ENCODE measurements at places on chromosomes 11 and 22.
A peak's percentile ranks its signal among the peaks of the same experiment; 100 is the strongest.

DNA sequence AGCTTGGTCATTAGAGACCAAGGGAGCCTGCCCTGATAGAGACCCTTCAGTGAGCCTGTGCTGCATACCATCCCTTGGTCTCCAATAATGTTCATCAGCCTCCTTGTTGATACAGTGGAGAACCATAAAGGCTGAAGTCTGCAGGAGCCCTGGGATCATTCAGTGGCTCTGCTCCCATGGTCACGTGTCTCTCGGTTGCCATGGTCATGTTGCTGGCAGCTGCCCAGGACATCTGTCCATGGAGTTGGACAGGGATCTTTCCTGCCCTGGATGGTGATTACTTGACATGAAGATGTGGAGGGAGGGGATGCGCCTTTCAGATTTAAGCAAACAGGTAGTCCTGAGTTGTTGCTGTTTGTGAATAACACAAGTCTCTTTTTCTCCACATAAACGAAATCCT is 38.2 kb downstream of the CYB5R2 start:
- no peak for DNase-seq

- DNase-seq, result no peak
Observed at GRCh38 chr11:119258983-119259382, 52.8 kb downstream of the CBL start.

DNA sequence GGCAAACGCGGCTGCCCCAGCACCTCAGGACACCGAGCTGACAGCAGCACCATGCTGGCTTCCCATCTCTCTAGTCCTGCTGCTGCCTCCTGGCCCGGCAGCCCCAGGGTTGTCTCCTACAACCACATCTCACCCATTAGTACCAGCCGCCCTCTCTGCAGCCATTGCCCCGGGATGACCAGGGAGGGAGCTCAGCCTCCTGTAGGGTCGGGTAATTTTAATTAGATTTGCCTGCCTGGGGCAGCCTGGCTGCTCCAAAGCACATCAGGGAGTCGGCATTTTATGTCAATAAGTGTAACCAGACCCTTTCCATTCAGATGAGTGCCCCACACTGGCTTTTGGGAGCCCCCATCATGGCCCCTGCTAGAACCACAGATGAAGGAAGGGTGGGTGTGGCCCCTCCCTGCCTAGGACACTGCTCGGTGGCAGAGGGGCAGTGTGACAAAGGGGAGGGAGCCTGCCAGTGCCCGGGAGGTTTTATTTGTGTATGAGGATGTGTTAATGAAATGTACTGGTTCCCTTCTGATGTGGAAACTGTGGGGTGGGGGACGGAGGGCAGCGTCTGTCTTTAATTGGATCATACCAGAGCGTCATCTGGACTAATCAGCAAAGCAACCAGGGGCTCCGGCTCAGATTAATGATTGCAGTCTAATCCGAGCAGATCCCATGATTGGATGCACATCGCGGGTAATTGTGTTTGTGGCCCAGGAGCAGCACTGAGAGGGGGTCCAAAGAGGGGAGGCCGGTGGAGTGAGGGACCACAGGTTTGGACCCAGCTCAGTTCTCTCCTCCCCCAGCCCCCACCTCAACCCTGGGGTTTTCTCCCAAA is 125.3 kb downstream of the FEZ1 start:
- DNase-seq, result no peak

DNA sequence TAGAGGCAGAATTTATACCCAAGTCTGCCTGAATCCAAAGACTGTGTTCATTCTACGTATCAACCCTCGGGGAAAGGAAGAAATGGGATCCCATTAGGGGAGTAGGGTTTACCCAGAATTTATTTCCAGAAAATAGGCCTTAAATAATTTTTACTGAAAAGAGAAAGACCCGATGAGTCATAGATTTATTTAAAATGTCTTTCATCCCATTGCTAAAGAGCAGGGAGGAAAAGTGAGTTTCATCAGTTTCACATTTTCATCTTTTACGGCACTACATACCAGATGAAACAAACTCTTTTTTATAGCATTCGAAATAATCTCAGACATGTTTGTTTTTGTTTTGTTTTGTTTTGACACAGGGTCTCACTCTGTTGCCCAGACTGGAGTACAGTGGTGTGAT is 31.3 kb downstream of the SLC1A2 start:
- no peak for DNase-seq

GRCh38 chr11:62104816-62105653 is 18.8 kb upstream of the INCENP start:
- DNase-seq, result no peak

- DNase-seq, result no peak
Observed at GRCh38 chr11:6670202-6670830, 12.8 kb downstream of the MRPL17 start.

- no peak for DNase-seq
Observed at GRCh38 chr11:63893355-63893754, 23.6 kb downstream of the RCOR2 start.

DNA sequence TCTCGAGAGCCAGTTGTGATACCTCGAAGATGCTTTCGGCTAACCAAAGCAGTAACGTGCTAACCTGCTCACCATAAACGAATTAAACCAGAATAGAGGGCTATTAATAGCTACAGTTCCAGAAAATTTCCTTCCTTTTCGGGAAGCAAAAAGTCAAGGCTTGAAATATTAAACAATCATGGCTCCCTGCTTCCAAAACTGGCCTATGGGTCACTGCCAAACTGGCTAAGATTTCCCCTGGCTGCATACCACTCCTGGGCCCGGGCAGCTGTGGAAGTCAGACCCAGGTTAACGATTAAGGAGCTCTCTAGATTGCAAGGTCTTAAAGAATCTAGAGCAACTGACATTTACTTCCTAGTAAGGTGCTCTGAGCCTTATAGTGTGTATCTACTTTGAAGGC is 1.7 kb downstream of the AMOTL1 start:
- no peak for DNase-seq

GRCh38 chr11:83948200-83948599 is 662.0 kb upstream of the CCDC90B start:
- no peak for DNase-seq

GRCh38 chr11:60902625-60903024 is 3.8 kb downstream of the PRPF19 start:
- DNase-seq, result no peak

- DNase-seq, result no peak
Observed at GRCh38 chr11:34809191-34810106, 106.7 kb downstream of the APIP start.

DNA sequence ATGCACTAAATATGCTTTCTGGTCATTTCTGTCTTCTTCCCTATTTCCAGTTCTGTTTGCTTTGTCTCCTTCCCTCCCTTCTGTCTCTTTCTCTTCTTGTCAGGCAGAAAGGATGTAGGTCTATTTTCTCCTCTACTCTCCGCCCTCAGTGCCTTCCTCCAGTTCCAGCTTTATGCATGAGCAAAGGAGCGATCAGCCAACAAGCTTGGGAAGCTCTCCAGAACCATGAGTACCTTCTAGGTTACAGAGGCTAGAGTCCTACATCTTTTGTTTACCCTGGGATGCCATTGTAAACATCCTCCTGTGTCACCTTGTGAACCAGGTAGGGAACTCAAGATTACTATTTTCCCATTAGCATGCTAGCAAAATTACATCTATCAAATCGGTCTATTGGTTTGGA is 7.9 kb upstream of the SPON1 start:
- no peak for DNase-seq

DNA sequence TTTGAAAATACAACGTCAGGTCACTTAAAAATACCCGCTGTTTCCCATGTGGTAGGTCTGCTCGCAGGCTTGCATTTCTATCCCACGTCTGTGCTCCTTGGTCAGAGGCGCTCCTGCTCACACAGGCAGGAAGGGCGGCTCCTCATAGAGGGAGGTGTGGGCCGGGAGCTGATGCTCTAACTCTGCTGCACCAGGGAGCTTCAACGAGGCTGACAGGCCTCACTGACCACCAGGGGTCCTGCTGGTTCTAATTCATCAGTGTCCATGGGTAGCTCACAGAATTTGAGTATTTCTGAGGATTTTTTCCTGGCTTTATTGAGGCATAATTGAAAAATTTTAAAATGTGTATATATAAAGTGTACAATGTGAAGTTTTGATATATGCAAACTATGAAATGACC is 68.5 kb downstream of the PIWIL3 start:
- DNase-seq, result no peak

- no peak for DNase-seq
Observed at GRCh38 chr11:46198245-46199240, 77.3 kb upstream of the PHF21A start.

DNA sequence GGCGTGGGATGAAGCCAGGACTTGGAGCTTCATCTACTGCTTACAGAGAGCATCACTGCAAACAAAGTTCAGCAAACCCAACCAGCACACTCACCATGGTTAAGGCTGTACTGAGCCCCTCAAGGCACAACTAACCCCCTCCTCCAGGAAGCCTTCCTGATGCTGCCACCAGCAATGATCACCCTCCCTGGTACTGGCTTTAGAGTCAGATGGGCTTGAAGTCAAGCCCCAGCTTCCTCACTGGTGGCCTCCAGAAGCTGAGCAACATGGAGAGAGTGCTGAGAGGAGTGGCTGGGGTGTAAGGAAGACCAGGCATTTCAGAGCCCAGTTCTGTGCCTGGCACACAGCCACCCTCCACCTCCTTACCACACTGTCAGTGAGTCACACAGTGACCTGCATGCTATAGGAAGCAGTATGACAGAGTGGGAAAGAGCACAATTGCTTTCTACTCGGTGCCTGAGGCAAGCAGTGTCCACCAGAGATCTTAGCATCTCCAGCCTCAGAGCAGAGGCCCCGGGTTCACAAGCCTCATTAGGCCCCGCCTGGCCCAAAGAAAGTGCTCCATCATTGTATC is 24.7 kb upstream of the BAIAP2L2 start:
- no peak for DNase-seq

GRCh38 chr11:36346562-36347383 is 50.7 kb downstream of the PRR5L start:
- DNase-seq, result no peak

GRCh38 chr11:12754021-12754420 is 79.8 kb downstream of the TEAD1 start:
- no peak for DNase-seq

- DNase-seq, result peak; percentile 20
Observed at GRCh38 chr22:22060200-22061084, 77.9 kb upstream of the TOP3B start.

DNA sequence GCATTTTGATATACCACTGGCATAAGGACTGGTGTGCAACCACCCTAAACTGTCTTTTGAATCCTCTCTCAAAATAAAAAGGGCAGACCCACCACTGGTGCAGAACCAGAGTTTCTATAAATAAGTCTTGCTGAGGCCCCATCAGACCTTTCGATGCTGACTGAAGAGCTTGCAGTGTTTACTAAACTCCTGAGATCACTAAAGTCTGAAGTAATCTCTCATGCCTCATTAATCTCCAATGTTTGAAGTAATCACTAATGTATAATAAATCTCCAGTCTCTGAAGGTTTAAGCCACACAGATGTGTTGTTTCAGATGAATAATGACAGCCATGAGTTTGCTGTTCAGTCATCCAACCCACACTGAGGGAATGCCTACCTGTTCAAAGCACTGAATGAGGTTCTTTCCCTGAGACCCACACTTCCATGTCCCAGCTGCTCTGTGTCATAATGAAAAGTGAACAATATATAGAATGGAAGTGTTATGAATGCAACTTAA is 50.6 kb upstream of the DEUP1 start:
- DNase-seq, result no peak

Data from effector CD4-positive, alpha-beta T cell (primary cell).